CD4-positive, alpha-beta T cell treated with Interferon gamma for 1 hour (primary cell): ENCODE measurements at places on chromosomes 12 and 14.

DNA sequence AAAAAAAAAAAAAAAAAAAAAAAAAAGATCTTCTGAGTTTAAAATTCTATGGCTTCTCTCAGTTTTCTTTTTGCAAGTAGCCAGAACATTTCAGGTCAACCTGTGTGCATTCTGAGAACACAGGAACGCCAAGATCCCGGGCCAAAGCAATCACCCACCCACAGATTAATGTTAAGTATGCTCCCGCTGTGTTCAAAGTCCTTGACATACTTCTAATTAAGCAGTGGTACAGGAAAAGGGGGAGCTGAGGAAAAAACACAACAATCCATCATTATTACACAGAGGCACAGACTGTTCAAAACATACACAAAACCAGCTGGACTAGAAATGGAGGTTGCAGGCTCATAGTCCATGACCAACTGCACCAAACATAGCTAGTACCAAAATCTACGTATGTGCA, 2.8 kb downstream of the FBXO21 start:
- DNase-seq: no peak

- DNase-seq: no peak
These were observed 107.0 kb upstream of the CRY1 start for GRCh38 chr12:107200394-107200793.

- no peak for DNase-seq
These were observed 119.9 kb upstream of the NCOR2 start for GRCh38 chr12:124687174-124687902.

- no peak for DNase-seq
These were observed 4.0 kb downstream of the AGAP2 start for GRCh38 chr12:57734591-57734990.
